ENCODE measurements at places on chromosomes 7 and 10.

- DNase-seq = no peak
Measured at GRCh38 chr10:109253306-109253705, 670.0 kb downstream of the XPNPEP1 start.

GRCh38 chr10:74976565-74976964, 134.9 kb upstream of the SAMD8 start:
- no peak for DNase-seq

- DNase-seq = no peak
Measured at GRCh38 chr10:133268532-133268931, 8.1 kb downstream of the ADAM8 start.

DNA sequence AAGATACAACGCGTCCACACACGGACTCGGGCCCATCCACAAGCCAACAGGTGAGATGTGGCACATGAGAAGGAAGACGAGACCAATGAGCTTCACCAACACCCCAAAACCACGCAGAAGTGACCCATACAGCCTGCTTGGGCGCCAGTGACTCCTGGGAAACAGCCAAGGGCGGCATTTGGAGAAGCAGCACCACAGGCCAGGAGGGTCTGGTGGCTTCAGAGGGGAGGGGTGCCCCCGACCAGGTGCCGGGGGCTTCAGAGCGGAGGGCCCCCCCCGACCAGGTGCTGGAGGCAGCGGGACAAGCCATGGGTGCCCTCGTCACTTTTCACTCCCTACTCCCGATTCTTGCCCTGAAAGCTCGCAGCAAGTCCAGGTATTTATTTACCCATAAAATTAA, 140.1 kb downstream of the DIP2C start:
- no peak for DNase-seq

- peak; percentile 2 for DNase-seq
Measured at GRCh38 chr10:12042409-12042796, 206 bp downstream of the UPF2 start.

DNA sequence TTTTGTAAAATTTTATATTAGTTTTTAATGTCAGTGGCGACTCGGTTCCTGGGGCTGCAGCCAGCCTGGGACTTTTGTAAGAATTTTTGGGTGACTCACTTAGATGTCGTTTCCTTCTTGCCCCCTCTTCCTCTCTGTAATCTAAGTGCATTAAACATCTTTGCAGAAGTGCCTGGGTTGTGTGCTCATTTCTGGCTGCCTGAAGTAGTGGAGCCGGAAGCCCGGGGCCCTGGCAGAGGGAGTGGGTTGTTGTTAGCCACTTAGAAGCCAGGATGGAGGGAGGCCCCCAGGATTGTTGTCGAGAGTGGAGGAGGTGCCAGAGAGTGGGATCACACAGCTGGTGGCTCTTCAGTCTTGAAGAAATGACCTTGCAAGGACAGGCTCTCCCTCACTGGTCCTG, 11.0 kb upstream of the TRIM8 start:
- DNase-seq = peak; percentile 13

All from trophoblast cell (in vitro differentiated cells and primary cell).